ENCODE measurements at places on chromosomes 7 and 10.

DNA sequence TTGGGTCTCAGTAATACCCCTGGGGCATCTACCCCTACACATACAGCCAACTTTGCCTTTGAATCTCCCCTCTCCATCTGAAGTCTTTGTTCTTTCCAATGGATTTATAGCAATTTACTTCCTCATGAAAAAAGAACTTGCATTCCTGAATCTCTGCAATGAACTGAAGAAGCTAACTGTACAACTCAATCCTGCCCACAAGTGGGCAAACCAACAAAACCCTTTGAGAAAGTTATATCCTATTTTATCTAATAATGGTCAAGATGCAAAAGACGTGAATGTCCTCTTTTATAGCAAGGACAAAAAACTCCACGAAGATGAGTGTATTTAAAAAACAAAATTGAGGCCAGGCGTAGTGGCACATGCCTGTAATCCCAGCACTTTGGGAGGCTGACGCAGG, 991.3 kb downstream of the LRMDA start:
- no peak for DNase-seq

DNA sequence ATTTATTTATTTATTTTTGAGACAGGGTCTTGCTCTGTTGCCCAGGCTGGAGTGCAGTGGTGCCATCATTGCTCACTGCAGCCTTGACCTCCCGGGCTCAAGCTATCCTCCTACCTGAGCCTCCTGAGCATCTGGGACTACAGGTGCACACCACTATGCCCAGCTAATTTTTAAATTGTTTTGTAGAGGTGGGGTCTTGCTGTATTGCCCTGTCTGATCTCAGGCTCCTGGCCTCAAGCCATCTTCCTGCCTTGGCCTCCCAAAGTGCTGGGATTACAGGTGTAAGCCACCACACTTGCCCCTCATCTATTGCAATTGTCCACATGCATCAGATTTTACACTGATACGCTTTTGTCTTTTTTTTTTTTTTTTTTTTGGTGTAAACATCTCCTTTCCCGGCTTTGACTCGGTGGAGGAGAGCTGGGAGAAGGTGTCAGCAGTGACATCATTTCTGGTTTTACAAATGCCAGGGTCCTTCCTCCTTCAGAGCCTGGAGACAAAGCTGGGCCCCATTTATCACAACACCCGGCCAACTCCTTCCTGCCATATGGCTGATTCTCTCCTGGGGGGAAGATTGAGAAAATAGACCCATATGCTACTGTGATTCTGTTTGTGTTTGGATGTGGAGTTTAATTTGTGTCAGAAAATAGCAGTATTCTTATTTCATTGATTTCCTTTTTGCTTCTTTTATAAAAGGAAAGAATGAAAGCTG, 61.3 kb downstream of the GALNT17 start:
- no peak for DNase-seq

DNA sequence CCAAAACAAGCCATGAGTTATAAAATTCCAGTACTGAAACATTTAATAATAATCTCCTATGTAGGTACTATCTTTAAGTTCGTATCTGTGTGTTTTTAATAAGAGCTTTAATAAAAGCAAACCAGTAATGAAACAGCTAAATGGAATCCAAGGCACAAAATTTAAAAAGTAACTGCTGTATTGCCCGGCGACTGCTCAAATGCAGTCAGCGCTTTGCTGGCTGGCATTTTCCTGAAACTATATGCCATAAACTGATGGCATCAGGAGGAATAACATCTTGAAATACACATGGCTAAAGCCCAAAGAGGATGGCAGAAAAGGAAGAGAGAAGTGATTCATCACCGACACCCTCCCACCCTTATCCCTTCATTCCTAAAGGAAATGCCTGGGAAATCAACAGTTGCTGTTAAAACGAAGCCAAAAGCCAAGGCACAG, 133.1 kb downstream of the CUBN start:
- DNase-seq: no peak

GRCh38 chr7:39507866-39508551, 58.2 kb upstream of the YAE1 start:
- DNase-seq: no peak

GRCh38 chr10:49189422-49189821, 1.2 kb upstream of the TMEM273 start:
- no peak for DNase-seq

DNA sequence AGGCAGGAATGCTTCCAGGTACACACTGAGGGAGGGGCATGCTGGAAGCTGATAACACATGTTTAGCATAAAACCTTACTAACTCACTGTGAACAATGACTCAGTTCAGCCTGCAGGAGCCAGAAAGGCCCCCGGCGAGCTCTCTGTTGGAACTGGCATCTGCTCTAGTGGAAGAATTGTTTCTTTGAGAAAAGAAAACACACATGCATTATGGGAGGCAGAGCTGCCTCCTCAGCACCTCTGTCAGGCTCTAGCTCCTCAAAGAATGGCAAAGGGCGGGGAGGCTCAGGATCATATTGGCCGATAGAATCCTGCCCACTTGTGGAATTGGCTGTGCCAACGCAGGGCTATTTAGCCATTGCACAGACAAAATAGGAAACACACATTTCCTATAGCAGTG, 338.3 kb downstream of the CXCL12 start:
- no peak for DNase-seq

- DNase-seq: no peak
Observed at GRCh38 chr10:48494073-48494472, 110.8 kb downstream of the ARHGAP22 start.

GRCh38 chr7:4737300-4737699, 38.1 kb upstream of the AP5Z1 start:
- no peak for DNase-seq

Measured in suppressor macrophage treated with lipopolysaccharide for 4 hours (primary cell).